Iris pigment epithelial cell (primary cell): ENCODE measurements at places on chromosomes 4 and X.

GRCh38 chr4:4362991-4363697 lies 23.8 kb upstream of the NSG1 start:
- DNase-seq = peak; percentile 35

DNA sequence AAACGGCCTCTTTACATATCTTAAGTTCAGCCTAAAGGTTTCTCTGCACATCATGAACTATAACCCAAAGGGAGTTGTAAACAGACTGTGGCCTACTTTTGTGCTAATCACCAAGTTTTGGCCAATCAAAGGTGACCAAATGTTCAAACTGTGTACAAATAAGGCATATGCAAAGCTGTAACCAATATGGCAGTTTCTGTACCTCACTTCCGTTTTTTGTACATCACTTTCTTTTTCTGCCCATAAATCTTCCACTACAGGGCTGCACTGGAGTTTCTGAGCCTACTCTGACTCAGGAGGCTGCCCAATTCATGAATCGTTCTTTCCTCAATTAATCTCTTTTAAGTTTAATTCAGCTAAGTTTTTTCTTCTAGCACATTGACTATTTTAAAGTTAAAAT lies 318.7 kb downstream of the SLC7A11 start:
- no peak for DNase-seq

DNA sequence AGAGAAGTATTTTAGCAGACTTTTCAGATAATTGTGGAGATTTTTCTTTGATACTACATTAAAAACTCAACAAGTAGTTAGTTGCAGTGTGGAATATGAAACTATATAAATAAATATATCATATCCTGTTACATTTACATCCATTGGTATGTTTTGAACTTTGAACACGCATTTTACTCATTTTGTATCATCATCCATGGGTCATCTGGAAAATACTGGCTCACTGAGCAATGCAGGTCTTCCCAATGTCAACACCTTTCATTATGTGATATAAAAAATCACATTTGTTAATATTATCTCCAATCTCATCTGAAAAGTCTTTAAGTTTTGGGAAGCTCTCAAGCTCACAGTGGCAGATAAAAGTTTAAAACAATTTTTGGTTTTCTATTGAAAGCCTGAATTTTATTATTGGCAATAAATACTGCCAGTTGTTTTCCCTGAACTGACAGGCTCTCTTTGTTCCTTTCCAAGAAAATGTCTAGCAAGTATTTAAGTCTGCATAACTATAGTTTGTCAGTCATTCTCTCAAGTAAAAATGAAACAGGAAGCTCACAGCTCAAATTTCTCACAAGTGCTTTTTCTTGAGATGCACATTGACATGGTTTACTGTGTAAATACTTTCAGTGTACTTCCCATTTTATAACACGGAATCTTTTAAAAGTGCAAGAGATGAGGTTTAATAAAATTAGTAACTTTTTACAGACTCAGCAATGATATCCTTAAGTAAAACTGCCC lies 183.5 kb upstream of the GPC4 start:
- no peak for DNase-seq

GRCh38 chr4:171629182-171629581 lies 184.0 kb upstream of the GALNTL6 start:
- no peak for DNase-seq

- peak; percentile 73 for DNase-seq
Observed at GRCh38 chr4:153418558-153418957, 47.6 kb upstream of the TMEM131L start.

GRCh38 chr4:17546222-17546621 lies 30.8 kb upstream of the LAP3 start:
- no peak for DNase-seq

DNA sequence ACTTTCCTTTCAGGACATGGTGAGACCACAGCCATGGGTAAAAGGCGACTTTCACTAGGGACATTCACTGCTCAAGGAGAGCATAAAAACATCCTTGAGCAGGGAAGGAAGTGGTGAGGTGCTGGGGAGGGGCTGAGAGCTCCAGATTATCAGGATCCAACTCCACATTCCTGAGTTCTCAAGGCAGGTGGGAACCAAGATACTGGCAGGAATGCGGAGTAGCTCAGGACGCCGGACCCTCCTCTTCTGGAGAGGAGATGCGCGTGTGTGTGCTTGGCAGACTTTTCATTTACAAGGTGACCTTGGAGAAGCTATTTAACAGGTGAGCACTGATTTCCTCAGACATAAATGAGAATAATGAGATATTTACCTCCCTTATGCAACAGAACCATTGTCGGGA lies 41.3 kb upstream of the TXK start:
- DNase-seq = no peak

- peak; percentile 75 for DNase-seq
Observed at GRCh38 chrX:9940421-9940820, 26.7 kb upstream of the CLDN34 start.

GRCh38 chr4:174763454-174764104 lies 65.5 kb downstream of the GLRA3 start:
- peak; percentile 48 for DNase-seq

DNA sequence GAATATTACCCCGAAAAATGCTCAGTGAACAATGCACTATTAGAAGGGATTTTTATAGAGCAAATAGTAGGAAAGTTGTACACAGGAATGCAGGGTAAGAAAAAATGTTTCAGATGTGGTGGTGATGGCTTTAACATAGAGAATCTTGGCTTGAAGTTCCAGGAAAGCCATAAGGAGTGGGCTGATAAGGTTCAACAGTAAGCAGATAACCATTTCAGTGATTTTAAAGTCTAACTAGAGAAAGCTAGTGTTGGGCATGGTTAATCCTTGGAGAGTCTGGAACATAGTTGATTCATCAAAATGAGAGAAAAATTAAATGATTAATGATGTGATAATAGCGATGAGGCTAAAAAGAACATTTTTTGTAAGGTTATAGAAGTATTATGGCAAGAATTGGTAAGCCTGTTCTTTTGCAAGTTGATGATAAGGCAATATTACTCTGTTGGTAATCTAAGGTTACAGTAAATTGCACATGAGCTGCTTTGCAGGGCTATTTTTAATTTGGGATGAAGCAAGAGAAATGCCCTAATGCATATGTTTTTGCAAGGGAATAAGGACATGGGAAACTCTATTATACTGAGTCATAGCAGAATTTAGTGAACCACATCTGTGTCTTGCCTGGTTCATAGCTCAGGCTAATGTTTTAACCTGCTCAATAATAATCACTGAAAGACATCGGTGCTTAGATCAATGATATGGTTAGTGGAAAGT lies 44.3 kb downstream of the GALNTL6 start:
- peak; percentile 53 for DNase-seq

DNA sequence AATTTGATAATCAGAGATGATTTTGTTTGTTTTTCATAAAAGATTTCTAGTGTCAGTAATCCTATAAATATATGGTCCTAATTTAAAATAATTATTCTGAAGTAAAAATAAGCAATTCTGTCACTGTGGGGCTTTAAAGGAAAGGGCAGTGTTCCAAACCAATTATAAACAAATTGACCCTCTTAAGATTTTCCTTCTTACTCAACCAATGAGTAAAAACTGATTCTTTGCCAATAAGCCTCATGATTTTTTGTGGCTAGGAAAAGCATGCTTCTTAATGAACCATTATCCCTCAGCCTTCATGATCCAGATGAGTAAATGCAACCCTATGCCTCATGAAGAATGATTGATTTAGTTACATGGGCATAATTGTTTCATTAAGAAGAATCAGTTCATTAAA lies 1010.4 kb downstream of the ADGRL3 start:
- DNase-seq = no peak

- peak; percentile 6 for DNase-seq
Observed at GRCh38 chrX:7047951-7048350, 99.6 kb upstream of the STS start.

GRCh38 chr4:137905930-137906329 lies 336.2 kb downstream of the SLC7A11 start:
- peak; percentile 51 for DNase-seq

- DNase-seq = no peak
Observed at GRCh38 chr4:184790826-184791225, 34.9 kb downstream of the ACSL1 start.

GRCh38 chr4:146269228-146269653 lies 54.9 kb downstream of the REELD1 start:
- DNase-seq = no peak

- peak; percentile 43 for DNase-seq
Observed at GRCh38 chrX:16664074-16664473, 14.1 kb downstream of the S100G start.

- DNase-seq = peak; percentile 90
Observed at GRCh38 chr4:55475394-55476243, 71.1 kb downstream of the CLOCK start.

GRCh38 chr4:11701966-11702725 lies 273.5 kb upstream of the HS3ST1 start:
- no peak for DNase-seq

DNA sequence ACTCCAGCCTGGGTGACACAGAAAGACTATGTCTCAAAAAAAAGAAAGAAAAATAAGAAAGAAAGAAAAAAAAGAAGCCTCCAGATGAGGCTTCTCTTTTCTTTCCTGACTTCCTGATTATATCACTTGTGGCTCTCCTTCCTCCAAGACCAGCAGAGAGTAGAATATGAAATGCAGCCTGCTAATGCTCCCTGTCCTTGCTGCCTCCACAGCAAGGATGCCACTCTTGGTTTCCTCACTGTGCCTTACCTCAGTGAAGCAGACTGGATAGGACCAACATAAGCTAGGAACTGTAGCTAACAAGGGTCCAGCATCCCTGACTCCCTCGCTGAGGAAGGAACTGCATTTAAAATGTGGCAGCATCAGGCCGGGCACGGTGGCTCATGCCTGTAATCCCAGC lies 11.7 kb downstream of the SLC25A43 start:
- DNase-seq = no peak

DNA sequence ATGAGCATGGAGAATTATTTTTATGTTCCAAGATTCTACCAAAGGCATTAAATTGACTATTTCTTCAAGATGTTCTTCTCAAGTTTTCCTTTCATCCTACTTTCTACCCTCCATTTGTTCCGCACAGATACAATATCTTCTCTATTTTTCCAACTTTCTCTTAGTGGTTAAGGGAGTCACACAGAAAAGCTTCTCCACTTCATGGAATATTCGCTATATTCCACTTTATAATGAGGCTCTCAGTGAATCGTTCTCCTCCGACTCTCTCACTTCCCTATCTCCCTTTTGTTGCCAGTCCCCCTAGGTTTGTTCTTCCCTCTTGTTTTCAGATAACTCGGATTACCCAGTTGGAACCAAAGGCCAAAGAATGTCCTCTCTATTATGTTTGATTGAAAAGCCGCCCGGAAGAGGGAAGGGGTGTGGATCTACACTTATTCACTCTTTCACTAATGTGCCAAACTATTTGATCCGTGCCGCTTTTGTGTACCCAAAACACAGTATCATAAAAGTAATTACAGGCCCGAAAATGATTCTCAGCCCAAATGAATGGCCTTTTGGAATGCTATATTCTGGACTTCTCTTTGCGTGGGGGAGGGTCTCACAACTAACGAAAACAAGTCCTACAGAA lies 1.2 kb downstream of the SH3D19 start:
- DNase-seq = peak; percentile 9

- peak; percentile 5 for DNase-seq
Observed at GRCh38 chr4:98828801-98829200, 100.1 kb downstream of the EIF4E start.

DNA sequence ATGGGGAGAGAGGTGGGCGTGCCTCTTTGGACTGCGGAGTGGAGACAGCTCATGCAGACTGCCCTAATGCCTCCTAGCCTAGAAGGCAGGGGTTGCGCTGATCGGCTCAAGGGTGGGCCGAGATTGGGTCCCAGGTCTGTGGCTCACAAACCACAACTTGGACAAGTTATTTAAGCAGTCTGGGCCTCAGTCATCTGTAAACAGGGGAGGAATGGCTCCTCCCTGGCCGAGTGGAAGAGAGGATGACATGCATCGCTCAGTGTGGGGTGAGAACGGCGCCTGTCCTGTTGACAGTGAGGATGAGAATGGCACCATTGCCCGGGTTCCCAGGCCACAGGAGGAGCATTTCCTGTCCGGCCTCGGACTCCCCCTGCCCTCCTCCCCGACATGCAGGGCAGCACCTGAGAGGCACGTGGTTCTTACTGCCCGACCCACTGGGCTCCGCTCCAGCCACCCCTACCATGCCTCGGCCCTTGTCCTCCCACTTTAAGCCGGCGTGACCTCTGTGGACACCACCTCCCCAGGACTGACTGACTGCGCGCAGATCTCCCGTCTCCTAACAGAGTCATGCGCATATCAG lies 40.3 kb upstream of the GRPEL1 start:
- DNase-seq = no peak

DNA sequence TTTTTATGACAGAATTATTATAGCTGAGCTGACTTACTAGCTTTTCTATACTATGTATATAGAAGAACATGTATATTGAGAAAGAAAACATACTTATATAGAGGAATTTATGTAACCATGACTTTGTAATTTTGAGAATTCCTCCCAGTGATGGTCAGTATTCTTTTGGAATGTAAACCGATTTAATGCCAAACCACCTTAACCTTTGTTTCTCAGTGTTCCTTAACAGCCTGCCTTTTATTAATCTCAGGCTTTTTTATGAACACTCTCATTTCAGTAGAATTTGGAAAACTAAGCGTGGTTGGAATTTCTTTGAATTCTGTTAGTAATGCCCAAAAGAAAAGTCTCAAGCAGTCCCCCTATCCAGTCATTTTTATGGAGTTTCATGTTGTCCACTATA lies 47.0 kb downstream of the MOSPD2 start:
- DNase-seq = peak; percentile 62

GRCh38 chr4:42415281-42415680 lies 18.0 kb downstream of the SHISA3 start:
- peak; percentile 15 for DNase-seq

DNA sequence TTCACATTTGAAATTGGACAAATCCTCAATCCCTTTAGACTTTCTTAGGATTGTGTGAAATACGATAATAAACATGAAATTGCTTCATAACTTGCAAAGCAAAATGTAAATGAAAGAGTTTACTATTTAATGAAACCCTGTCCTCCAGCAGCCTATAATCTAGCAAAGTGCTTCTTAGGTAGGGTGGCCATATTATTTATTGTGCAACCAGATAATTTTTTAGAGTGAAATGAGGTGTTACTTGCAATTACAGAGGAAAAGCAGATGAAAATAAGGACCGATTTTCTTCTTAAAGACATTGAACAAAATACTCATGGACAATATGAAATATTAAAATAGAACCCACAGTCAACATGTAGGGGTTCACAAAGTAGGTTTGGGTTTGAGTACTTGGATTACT lies 116.2 kb upstream of the GALNT7 start:
- DNase-seq = no peak

GRCh38 chr4:119795986-119796578 lies 167.5 kb upstream of the PDE5A start:
- DNase-seq = no peak

GRCh38 chr4:153001626-153002025 lies 65.5 kb downstream of the FHDC1 start:
- no peak for DNase-seq

- no peak for DNase-seq
Observed at GRCh38 chrX:41389311-41389888, 55.4 kb downstream of the DDX3X start.

- no peak for DNase-seq
Observed at GRCh38 chr4:187232796-187233195, 509.1 kb upstream of the FAT1 start.
